ENCODE measurements at places on chromosomes 3 and 15. TPM values are rescaled to one million over a fixed set of nuclear protein-coding genes. Genes with fewer than 3 reads are reported as not detected.

Gene MYH15
- 0.05 TPM for total RNA-seq

Gene SAXO2
- 9.0 TPM for total RNA-seq

Gene LMOD3
- 0.26 TPM for total RNA-seq

Gene TNNC1
- 117 TPM for total RNA-seq
